ENCODE measurements at places on chromosomes 1 and 21. TPM values are rescaled to one million over a fixed set of nuclear protein-coding genes. Genes with fewer than 3 reads are reported as not detected.

The SIPA1L2 gene
- 17.9 TPM for total RNA-seq

The TOR1AIP1 gene
- total RNA-seq: 33.0 TPM

The LHX8 gene
- total RNA-seq: under 0.01 TPM

The ASCL5 gene
- 0.21 TPM for total RNA-seq

The RPS6KA1 gene
- 77.8 TPM for total RNA-seq

The DIRAS3 gene
- total RNA-seq: not detected

Data from tracheal epithelial cell (primary cell).